SIG-M5 (cell line): ENCODE measurements at places on chromosomes 7 and 10.

DNA sequence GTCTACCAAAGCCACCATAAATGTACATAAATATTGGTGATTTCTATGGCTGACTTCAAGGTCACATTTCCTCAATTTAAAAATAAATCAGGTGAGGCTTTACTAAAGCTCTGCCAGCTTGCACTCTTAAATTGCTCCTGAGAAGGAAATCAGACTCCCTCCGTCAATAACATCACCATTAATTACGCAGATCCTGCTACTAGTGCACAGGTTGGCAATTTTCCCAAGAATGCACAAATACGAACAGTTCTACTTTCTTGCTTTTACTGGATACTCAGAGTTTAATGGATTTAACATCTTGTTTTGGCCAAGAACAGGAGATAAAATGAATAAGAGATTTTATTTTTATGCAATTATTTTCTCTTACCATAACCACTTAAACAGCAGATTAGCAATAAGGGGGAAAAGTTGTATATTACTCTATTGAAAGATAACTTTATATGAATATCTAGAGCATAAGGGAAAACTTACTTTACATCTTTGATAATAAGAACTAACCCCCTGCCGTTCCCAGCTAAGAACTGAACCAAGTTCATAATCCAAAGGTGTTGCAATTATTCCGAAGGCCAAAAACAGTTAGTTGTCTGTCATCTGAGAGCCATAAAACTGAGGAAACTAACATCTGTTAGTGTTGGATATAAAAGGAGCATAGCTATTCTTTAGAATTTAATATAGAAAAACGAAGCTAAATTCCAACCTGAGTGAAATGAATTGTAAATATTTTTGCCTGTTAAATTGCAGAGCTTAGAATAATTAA lies 140.5 kb downstream of the TWIST1 start:
- DNase-seq, result no peak

DNA sequence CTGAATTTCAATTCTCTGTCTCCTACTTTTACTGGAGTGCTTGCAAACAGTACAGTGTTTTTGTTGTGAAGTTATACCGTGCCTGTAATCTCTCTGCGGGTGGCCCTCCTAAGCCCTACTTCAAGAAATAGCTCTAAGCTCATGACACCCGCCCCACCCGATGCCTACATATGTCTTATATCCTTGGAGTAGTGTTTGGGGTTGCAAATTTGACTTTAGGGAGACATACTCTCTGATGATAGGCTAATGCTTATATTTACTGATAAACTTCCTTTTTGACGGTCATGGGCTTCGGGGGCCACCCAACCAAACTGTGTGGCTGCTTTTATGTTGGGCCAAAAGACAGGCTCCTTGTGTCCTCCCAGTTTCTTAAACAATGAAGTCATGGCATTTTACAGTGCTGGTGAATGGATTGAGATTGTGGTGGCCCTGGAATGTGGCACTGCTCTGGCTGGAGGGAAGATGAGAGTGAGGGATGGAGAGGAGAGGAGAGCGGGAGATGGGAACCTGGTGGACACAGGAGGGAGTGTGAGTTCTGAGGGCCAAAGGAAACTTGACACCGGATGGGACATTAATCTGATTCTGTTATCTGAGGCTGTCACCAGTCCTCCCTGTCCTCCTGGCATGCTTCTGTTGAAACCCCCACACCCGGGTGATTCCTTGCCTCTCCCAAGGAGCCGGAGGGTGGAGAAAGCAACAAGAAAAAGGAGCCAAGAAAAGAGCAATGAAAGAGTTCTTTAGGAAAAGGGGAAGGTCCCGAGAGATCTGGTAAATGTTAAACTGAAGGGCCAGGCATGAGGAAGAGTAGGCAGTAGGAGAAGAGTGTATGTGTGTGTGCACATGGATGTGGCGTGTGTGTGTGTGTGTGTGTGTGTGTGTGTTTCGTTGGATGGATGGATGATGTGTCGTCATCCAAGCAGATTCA lies 113.3 kb downstream of the TCF7L2 start:
- DNase-seq, result no peak

DNA sequence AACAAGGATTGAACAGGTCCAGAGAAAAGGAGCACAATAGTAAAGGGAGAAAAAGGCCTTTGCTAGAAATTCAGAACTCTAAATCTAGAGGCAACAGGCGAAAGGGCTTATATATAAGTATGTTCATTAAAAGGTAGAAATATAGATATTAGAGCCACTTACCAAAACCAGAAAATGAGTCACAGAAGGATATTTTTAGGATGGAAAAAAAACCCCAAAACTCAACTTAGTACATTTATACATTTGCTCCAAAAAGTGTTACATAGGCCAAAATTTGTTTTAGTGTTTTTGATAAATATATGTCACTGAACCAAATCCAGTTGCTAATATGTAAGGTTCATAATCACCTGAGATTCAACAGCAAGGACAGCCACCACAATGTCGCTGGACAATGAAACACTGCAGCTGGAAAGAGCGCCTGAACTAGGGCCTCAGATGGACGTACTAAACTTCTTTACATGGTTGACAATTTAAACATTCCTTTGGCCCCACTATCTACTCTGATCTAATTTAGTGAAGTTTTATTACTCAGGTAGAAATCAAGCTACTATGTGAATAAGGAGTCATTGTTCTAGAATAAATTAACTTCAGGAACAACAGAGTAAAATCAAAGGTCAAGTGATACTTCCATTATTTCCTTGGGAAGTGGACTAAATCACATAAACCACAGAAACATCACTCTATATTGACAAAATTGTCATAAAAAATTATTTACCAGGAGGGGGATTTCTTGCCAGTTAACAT lies 10.9 kb downstream of the FAM3C start:
- DNase-seq, result no peak

DNA sequence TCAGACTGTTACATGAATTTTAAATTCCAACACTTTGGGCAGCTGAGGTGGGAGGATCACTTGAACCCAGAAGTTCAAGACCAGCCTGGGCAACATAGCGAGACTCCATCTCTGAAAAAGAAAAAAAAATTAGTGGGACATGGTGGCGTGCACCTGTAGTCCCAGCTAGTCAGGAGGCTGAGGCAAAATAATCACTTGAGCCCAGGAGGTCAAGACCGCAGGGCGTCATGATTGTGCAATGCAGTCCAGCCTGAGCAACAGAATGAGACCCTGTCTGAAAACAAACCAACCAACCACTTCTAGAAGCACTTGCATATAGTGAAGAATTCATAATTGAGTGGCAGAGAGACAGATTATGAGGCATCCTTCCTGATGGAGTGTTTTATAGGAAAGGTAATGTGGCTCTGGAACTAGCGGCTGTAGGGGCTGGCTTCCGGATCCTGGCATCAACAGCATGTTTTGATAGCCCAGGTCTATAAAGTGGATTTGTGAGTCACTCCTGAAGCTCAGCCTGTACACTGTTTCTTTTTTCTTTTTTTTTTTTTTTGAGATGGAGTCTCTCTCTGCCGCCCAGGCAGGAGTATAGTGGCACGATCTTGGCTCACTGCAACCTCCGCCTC lies 40.3 kb upstream of the RSBN1L start:
- no peak for DNase-seq

- no peak for DNase-seq
These were observed 39.5 kb downstream of the PRPS1L1 start for GRCh38 chr7:17988141-17988540.

GRCh38 chr10:73405556-73405955 lies 8.3 kb downstream of the ANXA7 start:
- DNase-seq, result no peak

DNA sequence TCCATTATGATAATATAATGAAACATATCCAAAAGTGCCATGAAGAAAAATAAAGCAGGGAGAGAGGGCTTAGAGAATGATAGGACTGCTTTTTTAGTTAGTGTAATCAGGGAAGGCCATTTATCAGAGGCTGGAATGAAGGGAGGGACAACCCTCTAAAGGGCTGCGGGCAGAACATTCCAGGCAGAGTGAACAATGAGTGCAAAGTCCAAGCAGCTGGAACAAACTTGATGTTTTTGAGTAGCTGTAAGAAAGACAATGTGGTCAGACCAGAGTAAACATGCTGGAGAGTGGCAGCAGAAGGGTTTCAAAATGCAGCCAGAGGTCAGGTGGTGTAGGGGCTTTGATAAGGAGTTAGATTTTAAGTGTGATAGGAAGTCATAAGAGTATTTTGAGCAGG lies 65.6 kb upstream of the CCDC6 start:
- DNase-seq, result no peak

GRCh38 chr7:37663693-37664092 lies 19.9 kb upstream of the GPR141 start:
- no peak for DNase-seq

DNA sequence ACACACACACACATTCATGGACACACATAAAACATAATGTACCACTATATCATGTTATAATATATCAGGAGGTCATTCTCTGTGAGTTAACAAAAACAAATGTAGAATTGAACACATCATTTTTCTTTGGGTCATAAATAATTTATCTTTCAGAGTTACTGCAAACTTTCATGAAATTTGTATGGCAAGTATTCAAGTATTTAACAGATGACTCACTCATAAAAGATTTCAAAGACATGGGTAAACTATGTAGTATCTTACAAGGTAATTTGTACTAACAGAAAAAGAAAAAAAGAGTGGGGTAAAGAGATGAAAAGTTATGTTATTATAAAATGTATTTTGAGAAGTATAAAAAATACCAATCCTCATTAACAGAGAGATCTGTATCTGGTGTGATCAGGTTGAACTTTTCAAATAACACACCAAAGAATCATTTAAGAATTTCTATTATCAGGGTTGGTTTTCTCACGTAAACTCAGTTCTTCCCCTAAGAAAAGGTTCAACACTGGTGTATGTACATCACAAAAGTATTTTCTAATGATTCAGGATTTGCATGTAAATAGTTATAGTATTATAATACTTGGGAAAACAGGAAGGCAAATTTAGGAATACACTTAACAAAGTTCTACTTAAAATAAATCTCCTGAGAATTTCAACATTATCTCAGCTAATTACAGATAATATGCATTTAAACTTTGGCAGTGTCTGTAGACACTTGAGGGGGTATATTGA lies 933.1 kb upstream of the LRRN3 start:
- DNase-seq, result no peak

DNA sequence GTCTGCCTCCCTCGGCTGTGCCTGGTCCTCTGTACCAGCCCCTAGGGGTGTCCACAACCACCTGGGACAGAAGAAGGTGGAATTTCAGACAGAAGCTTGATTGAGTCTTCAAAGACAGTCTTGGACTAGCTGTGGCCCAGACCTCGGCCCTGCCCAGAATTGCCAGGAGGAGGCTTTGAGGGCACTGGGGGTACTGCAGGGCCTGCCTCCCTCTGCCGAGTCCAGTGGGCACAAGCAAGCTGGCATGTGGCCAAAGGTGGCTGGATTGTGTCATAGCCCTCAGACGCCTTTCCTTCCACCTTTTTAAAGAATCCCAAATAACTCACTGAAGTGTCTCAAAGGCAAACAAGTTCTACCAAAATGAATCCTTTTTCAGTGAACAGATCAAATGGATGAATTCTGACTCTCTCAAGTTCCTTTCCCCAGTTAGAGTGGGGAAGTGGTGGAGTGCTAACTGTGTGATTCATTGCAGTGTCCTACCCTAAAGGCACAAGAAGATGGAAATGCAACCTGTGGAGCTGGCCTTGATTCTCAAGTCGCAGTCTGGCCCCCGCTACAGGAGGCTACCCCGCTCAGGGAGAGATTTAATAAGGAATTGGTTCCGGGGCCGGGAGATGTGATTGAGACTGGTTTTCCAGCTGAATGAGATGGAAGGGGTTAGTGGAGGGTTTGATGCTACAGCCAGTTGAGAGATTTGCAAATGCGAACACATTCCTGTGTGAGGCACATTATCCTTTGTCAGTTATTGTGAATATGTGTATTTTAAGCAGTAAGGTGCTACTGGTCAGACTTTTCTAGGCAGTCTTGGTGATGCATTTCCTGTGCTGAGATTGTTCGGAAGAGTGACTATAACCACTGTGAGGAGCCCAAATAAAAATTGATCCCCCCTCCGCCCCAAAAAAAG lies 28.8 kb upstream of the SLC26A4 start:
- DNase-seq, result no peak

GRCh38 chr7:151632750-151633515 lies 113.2 kb upstream of the RHEB start:
- peak; percentile 85 for DNase-seq

GRCh38 chr7:42914421-42915045 lies 2.7 kb upstream of the C7orf25 start:
- DNase-seq, result no peak
